ENCODE measurements at places on chromosomes 16 and 17.
A peak's percentile ranks its signal among the peaks of the same experiment; 100 is the strongest.

DNA sequence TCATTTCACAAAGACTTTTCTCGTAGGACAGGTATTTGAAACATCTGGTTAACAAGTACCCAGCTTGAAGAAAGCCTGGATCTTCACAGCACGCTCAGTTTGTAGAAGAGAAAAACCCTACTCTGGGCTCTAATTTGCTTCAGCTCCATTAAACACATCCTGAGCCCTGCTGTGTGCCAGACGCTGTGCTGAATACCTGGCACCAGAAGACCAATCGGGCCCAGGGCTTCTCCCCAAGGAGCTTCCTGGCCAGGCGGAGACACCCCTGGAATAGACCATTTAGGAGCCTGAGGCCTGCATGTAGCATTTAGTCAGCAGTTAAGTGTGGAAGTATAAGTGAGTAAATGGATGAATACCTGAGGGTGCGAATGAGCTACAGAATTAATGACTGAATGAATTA, 8.9 kb upstream of the ABAT start:
- no peak for DNase-seq

- DNase-seq, result no peak
These were observed 562.8 kb upstream of the ZFHX3 start for GRCh38 chr16:73610605-73611156.

DNA sequence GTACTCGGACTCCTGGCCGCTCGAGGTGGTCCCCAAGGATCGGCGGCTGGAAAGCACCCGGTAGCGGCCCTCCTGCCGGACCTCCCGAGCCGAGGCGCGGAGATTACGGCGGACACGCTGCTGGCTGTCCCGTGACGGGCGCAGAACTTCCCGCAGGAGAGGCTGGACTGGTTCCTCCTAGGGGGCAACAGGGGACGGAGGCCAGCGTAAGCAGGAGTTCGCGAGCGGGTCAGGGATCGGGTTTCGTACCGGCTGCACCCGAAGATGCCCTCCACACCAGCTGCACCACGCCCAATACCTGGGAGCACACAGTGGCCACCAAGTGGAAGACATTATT, 341 bp downstream of the SLC7A6OS start:
- no peak for DNase-seq

GRCh38 chr17:72358465-72358864, 237.6 kb downstream of the SOX9 start:
- no peak for DNase-seq

- peak; percentile 60 for DNase-seq
These were observed 792 bp downstream of the TMEM231 start for GRCh38 chr16:75555213-75555706.

GRCh38 chr17:82348434-82348833, 10.6 kb upstream of the TEX19 start:
- DNase-seq, result no peak

- no peak for DNase-seq
These were observed 27.2 kb downstream of the HEATR9 start for GRCh38 chr17:35841505-35841904.

DNA sequence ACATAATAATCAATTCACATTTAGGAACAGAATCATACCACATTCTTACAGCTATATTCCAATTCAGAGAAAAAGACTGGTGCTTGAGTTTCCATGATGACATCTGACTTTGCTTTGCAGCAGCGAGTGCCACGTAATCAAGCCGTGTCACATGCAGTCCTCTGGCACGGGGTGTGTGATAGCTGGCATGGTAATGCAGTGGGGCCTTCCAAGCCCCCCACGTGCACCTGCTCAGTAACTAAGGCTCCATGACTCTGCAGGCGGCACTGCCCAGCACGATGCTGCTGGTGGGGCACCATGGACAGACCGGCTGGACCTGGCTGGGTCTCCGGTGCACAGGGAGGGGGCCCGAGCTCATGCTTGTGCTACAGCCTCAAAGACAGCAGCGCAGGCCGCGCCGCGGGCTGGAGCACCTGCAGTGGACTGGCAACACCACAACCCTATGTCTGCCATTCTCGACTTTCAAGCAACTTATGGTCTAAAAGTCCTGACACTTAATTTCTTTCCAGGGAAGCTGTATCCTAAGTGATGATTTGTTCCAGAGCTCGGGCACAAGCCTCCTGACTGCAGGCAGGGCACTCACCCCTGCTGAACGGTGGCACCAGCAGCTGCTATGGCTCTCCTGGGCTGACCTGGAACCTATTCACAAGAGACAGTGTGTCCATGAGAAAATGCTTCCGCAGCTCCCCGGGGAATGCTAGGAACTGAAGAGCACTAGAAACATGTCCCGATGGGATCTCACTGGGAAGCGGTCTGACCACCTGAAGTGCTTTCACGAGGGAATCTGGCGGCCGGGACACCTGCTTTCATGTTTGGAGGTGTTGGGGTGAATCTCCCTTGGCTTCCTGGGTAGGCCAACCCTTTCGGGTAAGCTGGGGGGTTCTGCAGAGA, 99.5 kb upstream of the DNAH17 start:
- DNase-seq, result no peak

GRCh38 chr17:2084766-2085647, 30.1 kb downstream of the HIC1 start:
- DNase-seq, result no peak

DNA sequence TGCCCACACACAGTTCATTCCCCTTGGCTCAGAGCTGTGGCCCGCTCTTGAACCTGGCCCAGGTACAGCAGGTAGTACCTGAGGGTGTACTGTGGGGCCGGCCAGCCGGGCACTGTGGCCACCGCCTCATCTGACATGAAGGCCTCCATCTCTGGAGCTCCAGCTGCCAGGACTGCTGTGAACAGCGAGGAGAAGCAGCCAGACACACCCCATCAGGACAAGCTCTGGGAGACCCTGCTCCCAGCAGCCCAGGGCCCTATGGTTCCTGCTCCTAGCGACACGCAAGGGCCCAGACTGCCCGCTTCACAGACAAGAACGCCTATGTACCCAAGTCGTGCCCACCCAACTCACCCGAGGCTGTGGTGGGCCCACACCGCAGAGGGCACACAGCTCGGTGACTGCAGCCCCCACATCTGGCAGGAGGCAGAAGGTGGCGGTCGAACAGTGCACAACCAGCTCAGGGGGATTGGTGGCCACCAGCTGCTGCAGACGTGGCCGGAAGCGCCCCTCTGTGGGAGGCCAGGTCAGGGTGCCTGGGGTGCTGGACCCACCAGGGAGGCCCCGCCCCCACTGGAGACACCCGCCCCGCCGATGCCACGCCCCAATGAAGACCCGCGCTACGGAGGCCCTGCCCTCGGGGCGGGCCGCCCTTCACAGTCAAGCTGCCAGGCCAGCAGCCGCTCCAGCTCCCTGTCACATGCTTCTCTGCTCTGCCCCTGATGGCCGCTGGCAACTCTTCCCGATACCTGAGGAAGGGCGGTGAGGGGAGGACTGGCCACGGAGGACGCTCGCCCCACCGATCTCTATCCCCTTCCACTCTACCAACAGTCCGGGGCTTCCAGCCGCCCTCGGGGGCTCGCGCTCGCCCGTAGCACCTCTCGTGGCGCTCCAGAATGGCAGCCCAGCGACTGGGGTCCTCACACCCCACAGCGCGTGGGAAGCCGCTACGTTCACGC, 1.1 kb upstream of the STUB1 start:
- DNase-seq, result no peak

DNA sequence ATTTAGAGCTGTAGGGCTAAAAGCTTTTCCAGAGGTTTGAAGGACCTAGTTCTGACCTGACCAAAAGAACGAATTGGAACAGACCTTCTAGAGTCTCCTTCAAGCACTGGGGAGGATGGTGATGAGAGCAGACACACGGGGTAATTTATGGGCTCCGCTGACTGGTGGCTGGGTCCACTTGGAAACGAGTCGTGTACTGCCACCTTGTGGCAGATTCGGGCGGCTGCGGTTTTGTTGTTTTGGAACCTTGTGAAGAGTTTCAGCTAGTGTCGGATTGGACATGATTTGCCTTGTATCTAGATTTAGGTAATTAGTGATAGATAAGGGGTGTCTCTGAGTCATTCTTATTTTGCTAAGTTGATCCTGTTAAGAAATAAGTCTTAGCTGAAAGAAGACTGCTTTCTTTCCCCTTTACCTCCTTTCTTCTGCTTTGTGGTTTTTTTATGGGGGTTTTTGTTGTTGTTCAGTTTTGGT, 98.9 kb downstream of the AATF start:
- DNase-seq, result peak; percentile 89

DNA sequence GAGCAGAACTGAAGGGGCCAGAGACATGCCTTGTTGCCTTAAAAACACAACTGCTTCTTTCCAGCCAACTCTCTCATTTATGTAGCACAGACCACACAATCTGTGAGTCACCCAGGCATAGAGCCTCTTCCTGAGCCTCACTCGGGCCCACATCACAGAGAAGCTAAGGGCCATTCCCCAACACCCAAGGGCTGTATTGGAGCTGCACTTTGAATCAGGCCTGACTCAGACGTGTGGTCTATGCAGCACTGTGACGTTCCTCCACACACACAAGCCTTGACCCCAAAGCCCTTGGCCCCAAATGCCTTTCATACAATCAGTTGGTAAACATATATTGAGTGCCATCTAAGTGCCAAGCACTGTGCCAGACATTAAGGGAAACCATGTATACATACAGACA, 308.9 kb upstream of the DYNLRB2 start:
- no peak for DNase-seq

DNA sequence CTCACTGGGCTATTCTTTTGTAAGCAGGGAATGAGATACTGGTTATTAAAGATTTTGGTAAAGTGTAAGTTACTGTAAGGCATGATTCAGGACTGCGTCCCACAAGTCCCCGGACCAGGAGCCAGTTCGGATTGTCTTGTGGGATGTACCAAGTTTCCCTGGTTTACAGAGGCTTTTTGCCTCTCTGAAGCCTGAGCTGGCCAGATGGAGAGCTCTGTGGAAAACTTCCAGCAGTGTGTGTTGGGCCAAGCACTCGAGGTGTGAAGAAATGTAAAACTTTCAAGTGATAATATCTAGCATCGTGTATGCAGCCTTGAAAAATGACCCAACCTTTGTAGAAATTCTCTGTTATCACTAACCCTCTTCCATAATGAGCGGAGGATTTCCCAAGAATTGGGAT, 2.4 kb downstream of the EPN2 start:
- no peak for DNase-seq
